ENCODE measurements at places on chromosomes 7 and 10.

DNA sequence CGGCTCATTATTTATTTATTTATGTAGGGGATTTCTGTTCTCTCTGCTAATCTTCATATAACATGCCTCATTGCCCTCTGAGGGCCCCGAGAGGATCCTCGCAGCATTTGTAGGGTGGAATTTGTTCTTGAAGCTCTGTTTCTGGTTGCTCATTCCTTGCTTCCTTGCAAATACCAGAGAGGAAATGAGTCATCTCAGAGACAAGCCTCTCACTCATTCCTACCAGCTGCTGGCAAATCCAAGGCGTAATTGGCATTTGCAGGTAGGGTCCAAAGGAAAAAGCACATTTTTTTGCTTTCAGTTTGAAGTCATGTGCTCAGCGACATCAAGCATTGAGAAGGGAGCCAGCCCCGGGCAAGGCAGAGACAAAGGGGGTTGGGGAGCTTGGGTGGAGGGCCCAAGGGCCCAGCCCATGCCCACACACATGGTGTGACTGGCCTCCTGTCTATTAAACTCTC is 501.6 kb downstream of the GALNT17 start:
- no peak for DNase-seq

GRCh38 chr7:74545921-74546320 is 92.2 kb downstream of the GTF2IRD1 start:
- no peak for DNase-seq

DNA sequence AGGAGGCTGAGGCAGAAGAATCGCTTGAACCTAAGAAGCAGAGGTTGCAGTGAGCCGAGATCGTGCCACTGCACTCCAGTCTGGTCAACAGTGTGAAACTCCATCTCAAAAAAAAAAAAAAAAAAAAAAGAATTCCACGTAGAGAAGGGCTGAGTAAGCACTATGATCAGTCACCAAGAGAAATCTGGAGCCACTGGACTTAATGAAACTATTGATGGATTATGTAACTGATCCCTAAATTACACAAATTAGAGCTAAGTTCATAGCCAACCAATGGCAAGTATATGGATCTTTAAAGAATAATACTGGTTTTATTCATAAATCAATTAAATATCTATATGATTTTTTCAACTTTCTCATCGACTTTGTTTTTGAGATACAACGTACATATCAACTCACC is 72.2 kb upstream of the ABLIM1 start:
- no peak for DNase-seq

DNA sequence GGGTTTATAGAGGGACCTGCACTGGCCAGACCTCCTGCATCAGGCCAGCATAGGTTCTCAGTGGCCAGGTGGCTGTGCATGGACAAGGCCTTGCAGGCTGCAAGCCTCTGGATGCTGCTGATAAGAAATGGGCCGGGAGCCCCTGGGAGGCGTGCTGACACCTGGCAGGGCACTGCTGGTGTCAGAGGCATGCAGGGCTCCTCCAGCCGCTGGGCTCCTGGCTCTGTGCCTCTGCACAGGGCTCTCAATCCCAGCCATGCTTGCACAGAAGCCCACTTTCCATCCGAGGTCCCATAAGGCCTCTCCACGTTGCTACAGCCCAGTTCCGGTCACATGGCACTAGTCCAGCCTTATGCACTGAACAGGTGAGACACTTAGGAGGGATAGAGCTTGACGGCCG is 27.3 kb downstream of the ANTXRL start:
- DNase-seq = no peak

- DNase-seq = no peak
Observed at GRCh38 chr10:21807180-21807579, 196.3 kb downstream of the DNAJC1 start.

GRCh38 chr7:15463801-15464666 is 97.8 kb downstream of the AGMO start:
- no peak for DNase-seq

- no peak for DNase-seq
Observed at GRCh38 chr10:31353574-31353973, 34.6 kb downstream of the ZEB1 start.

DNA sequence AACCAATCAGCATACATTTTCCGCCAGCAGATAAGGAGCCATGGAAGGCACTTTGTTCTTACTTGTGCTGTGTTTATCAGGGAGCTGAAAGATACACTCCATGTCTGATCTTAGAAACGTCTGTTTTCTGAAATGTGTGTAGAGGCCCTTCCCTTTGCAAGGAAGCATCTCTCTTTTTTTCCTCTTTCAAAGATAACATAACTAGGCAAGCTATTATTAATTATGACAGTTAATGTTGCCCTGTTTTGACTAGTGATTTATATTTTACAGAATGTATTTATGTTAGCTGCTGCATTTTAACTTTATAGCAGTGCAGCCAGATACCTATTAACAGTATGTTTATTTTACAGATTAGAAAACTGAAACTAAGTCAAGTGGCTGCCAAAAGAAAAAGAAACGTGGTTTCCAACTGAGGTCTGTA is 683.2 kb upstream of the IGFBP3 start:
- DNase-seq = no peak
